ENCODE measurements at places on chromosomes 5 and 9.

DNA sequence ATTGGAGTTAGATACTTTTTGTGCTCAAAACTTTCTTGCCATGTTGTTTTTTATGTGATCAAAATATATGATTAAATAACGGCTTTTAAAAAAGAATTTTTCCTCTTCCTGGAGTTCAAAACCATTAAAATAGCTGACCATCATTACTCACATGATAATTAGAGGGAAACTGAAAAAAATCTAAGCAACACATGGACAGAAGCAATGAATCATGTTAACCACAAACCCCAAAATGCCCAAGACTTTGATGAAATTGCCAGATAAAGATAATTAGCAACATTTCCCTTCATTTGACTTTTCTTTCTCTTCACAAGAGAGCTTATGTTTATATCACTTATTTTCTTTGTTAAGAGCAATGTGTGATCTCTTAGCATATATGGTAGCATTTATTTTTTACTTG is 1294.2 kb downstream of the EFNA5 start:
- no peak for DNase-seq

DNA sequence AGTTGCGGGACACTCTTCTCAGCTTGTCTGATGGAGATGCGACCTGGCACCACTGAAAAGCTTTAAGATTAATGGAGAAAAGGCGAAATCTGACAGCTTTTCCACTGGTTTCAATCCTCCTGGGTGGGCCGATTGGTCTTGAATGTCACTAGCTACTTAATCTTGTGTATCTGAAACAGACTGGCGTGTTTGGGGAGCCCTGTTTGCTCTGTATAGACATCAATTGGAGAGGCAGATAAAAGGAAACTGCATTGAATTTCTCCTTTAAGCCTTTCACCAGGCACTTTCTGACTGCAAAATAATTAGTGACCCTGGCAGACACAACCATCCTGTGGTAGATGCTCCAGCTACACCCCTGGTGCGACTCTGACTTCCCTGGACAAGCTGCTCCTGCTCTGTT is 224.2 kb downstream of the NDUFS4 start:
- DNase-seq, result no peak

- no peak for DNase-seq
Observed at GRCh38 chr5:111675201-111675934, 81.6 kb downstream of the NREP start.

DNA sequence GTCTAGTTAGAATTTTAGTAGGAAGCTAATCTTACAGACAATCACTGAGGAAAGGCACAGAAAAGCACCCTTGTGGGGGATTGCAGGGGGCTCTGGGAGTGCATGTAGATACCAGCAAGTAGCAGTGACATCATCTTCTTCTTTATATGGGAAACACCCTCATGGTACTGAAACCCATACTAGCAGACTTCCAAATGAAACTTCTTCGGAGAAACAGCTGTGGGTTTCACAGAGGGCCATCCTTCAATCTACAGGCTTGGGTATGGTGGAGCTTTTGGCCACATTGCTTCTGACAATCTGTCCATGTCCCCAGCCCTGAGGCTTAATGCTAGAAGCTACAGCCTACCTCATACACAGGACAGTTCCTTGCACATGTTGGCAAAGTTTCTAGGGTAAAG is 165.2 kb upstream of the NFIB start:
- DNase-seq, result no peak

DNA sequence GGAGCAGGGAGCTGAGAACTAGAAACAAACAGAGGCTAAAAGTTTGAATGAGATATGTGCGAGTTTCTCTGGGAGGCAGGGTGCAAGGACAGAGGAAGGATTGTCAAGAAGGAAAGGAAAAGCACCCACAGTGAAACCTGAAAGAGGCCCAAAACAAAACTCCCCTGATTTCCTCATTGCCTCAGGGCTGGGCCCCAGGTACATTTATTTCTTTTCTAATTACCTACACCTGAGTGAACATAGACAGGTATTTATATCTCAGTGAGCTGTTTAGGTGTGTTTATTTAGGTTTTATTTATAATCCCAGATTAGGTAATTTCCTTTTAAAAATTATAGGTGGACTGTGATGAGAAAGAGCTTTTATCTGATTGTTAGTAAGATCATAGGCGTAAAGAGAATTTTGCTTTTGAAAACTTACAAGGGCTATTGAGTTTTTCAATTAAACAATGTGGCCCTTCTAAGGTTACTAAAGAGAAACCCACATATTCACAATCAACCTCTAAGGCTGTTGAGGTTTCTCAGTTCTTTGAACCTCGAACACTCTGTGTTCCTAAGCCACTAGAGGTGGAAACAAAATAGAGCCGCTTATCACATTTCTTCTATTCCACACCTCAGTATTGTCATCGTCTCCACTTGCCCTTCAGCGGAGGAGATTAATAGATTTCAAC is 344.8 kb downstream of the ZNF608 start:
- no peak for DNase-seq

GRCh38 chr9:128685636-128686489 is 3.2 kb upstream of the SET start:
- no peak for DNase-seq

GRCh38 chr5:66144834-66145390 is 812 bp downstream of the SREK1 start:
- no peak for DNase-seq

- no peak for DNase-seq
Observed at GRCh38 chr9:34572628-34573027, 16.9 kb downstream of the CNTFR start.

- DNase-seq, result no peak
Observed at GRCh38 chr5:4255441-4255840, 659.8 kb downstream of the IRX1 start.

DNA sequence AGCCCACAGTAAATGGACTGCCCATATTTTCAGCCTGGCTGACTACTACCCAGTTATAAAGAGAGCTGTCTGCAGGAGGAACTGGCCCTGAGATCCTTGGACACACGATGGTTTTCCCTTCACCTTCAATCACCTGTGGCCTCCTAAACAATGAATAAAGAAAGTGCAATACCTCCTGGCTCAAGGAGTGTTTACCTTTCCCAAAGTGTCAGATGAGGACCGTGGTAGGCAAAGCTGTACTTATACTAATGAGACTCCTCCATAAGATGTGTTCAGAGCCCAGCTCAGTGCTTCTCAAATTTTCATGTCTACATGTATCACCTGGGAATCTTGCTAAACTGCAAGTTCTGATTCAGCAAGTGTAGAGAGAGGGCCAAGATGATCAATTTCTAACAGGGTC is 284.5 kb upstream of the VLDLR start:
- no peak for DNase-seq

DNA sequence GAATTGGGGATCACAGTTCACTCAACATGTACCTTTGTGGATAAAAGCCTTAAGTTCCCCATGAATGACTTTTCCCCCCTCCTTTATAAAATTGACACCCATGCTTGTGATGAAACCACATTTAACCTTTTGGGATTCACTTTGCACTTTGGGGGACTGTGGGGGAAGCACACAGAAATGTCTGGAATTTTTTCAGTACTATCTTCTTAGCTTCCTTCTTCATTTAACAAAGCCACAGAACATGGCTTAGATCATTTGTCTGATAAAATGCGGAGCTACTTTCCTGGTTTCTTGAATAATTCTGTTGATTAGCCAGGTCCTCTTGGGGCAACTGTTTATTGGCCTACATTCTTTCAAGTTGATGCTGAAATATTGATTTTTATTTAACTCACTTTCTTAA is 29.9 kb downstream of the TNFSF15 start:
- DNase-seq, result no peak

- no peak for DNase-seq
Observed at GRCh38 chr5:74251141-74252035, 389.1 kb downstream of the ENC1 start.

DNA sequence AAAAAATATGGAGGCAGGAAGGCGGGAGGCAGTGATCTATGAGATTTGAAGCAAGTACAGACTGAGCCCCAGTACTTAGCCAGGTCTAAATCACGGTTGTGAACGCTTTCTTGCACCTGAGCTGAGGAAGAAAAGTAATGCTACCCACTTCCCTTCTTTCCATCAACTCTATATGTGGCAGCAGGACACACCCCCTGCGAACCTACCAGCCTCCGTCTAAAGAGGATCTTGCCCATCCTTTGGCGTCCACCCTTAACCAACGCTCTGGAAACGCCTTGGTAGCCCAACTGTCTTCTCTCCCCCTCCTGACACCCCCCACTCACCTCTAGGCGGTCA is 545 bp downstream of the HMGCS1 start:
- DNase-seq, result no peak

DNA sequence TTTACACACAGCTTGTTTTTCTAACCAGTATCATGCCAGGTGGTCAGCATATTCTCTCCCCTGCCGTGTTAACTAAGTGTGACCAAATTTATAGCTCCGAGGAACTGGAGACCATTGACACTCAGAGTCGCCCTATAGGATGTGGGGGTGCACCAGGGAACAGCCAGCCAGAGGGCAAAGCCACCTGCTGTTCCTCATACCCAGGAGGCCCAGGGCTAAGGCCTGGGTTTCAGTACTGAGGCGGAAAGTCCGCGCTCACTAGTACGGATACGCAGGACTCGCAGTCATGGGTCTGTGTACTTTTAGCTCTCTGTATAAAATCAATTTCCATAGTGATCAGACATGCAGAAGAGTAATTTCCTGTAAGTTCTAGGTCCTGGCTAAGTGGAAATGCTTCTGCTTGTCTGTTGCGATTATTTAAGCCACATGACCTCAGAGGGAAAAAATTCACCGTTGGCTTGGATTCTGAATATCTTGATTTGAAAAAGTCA is 247.0 kb downstream of the AOPEP start:
- DNase-seq, result no peak
